NCI-H1436 treated with DMSO at 0.1 percent for 48 hours (cell line): ENCODE measurements at places on chromosomes 2 and 18.
A peak's percentile ranks its signal among the peaks of the same experiment; 100 is the strongest.

DNA sequence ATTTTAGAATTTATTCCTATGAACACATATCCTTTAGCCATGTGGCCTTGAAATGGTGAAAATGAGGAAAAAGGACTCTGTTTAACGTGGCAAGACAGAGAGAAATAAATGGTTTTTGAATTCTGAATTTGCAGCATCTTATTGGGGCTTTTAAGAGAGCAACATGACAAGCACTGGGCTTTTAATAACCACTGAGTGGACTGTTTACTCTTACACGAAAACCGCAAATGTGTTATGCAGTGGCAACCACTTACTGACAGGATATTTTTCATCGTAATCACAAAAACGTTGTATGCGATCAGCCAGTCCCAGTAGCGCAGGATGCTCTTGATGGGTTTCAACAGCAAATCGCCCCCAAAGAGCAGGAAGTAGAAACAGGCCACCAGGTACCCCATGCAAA, 226.6 kb downstream of the NAPG start:
- DNase-seq = no peak

- DNase-seq = peak; percentile 78
Measured at GRCh38 chr2:218962859-218963492, 3.5 kb downstream of the CDK5R2 start.

DNA sequence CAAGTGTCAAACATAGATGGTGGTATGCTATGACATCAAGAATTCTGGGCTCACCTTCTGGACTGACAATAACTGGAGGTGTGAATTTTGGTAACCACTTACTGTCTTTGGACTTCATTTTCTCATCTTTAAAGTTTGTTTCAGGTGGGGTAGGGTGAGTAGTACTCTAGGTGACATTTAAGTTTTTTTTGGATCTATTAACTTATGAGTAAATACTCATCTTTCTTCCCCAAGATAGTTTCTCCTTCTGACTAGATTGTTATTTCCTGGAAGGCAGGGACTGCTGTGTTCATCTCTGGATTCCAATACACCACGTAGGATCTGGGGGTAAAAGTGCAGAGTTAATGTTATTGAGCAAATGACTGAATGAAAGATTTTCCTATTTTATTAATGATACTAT, 55.9 kb downstream of the ICOS start:
- no peak for DNase-seq

GRCh38 chr2:143615562-143615961, 486.3 kb downstream of the ARHGAP15 start:
- no peak for DNase-seq

DNA sequence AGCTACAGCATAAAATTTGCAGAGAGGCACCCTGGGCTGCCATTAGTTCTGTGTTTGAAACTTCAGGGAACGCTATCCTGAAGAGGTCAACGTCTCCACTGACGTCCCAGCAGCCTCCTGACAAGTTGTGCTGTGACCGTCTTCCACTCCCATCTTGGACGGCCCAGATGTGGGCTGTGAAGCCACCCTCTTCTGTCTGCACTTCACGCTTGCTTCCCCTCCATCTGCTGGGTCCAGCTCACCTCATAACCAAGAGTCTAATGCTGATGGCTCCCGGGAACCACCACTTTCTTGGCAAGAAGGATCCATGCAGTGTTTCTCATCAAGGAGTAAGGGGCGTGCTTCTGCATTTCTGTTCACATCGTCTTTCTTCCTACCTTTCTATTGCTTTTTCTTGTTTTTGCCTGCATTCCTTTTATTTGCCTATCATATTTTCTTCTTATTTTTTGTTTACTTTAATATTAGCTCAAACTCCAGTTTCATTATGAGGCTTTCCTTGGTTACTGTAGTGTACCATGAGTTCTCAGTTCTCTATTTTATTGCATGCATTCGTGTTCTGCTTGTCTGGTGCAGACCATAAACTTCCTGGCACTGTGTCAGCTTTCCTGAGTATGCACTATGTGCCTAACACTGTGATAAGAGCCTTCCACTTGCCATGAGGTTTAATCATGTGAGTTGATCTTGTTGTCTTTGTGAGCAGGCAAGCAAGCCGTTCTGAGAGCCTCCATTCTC, 631.8 kb upstream of the RAB6C start:
- DNase-seq = no peak

- DNase-seq = peak; percentile 52
Measured at GRCh38 chr18:47748847-47749599, 181.4 kb downstream of the SMAD2 start.

DNA sequence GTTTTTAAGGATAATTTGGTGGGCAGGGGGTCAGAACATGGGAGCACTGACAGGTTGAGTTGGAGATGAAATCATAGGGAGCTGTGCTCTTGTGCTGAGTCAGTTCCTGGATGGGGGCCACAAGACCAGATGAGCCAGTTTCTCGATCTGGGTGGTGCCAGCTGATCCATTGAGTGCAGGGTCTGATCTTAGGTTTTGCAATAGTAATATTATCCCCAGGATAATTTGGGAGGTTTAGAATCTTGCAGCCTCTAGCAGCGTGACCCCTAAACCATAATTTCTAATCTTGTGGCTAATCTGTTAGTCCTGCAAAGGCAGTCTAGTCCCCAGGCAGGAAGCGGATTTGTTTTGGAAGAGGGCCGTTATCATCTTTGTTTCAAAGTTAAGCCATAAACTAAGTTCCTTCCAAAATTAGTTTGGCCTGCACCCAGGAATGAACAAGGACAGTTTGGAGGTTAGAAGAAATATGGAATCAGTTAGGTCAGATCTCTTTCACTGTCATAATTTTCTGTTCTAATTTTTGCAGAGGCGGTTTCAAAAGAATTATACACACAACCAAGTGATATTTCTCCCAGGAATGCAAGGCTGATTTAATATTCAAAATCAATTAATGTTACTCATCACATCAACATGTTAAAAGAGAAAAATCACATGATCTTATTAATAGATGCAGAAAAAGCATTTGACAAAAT, 23.0 kb downstream of the DBI start:
- DNase-seq = no peak

DNA sequence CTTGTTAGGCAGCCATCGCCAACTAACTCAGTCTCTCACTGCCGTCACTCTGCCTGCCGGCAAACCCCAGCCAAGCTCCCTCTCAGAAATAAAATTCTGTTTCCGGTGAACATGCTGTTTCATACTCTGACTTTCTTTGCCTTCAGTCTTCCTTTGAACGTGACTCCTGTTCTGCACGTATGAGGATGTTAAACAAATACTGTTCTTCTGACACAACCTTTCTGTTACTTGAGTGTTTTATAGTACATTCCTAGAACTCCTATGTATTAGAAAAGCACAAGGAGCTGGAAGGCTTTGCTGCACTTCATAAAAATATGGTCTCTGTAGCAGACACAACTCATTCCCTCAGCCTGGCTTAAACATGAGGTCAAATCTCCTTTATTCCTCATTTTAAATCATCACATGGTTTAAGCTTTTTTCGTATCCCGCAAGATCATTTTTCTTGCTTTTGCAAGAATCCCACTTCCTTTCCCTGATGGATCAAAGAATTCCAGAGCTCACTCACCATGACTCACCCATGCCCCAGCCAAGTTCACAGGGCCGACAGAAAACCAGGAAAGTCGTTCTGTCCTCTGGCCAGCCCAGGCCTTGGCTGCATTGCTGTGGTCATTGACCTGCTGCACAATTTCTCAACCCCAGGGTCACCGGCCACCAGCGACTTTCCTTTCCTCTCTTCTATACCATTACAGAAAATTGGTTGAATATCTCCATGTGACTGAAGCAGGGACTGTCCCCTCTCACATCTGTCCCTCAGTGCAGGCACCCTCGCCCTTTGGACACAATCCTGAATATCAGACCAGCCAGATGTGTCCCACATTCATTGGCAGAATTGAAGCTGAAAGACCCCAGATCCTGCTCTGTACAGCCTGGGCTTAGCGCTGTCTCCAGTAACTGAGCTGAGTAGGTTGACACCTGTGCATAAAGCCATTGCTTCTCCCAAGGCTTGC, 183.1 kb upstream of the ARL4C start:
- no peak for DNase-seq

- DNase-seq = no peak
Measured at GRCh38 chr2:43328832-43329231, 102.4 kb upstream of the ZFP36L2 start.

- DNase-seq = no peak
Measured at GRCh38 chr2:70994009-70994698, 519 bp downstream of the TEX261 start.

GRCh38 chr18:23357996-23358594, 95.0 kb upstream of the RIOK3 start:
- no peak for DNase-seq

DNA sequence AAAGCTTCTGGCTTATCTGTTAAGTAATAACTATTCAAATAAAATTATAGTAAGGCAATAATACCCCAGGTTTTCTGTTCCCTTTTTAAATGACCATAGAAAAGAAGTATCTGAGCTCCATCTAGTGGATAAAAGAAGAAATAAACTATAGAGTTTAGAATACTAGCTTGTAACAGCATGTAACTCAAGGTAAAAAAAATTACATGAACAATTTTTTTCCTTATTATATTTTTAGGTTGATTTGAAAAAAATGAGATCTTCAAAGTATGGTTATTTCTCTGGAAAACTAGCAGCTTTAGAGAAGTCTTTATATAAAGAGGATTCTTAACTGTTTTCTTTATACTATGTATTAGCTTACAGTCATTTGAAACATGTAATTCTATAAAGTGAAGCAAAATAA, 58.1 kb downstream of the NCKAP1 start:
- peak; percentile 52 for DNase-seq

- DNase-seq = no peak
Measured at GRCh38 chr2:24730481-24730880, 62.7 kb downstream of the PTRHD1 start.

DNA sequence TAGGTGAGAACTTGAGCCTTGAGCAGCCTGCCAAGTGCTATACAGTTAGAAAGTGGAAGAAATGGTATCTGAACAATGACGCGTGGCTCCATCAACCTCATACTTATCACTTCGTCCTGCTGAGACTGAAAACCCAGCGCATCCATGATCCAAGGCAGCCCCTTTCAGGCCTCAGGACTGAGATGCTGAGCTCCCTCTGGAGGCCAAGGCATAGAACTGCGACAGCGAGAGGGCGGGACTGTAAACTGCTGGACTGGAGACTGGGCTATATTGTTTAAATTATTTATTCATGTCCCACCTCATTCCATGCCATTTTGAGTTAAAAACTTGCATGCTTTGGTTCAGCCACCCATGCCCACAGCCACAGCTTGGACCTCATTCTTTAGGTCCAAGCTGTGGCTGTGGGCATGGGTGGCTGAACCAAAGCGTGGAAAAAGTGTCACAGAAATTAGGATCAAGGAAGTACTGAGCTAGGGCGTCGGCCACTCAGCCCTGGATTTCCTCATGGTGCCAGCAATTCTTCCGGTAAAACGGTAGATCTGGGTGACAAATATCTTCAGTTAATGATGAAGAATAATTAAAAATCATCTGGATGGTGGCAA, 195.5 kb downstream of the L3MBTL4 start:
- no peak for DNase-seq

- DNase-seq = no peak
Measured at GRCh38 chr2:119174993-119175347, 16.4 kb upstream of the C1QL2 start.

- no peak for DNase-seq
Measured at GRCh38 chr2:24179683-24180082, 4.8 kb downstream of the FAM228A start.

GRCh38 chr2:178990533-178991241, 59.2 kb downstream of the CCDC141 start:
- no peak for DNase-seq

- DNase-seq = no peak
Measured at GRCh38 chr18:25705650-25706049, 353.7 kb upstream of the ZNF521 start.

- no peak for DNase-seq
Measured at GRCh38 chr2:113169002-113169530, 4.7 kb upstream of the PSD4 start.

DNA sequence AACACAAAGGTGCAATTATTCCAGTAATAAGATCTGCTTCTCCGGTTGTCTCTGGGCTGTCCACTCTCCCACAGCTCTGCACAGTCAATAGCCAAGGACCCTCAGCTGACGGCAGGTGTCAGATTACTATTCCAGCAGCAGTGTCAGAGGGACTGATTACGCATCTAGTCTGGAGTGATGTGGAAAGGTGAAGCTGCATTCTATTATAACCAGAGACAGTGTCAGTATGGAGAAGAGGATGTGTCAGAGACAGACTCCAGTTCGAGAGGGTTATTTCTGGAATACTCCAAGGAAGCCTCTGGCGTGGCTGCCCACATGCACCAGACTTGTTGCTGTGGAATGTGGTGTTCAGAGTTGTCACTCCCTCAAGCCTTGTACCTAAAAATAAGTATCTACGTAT, 163.6 kb upstream of the TMEM200C start:
- DNase-seq = no peak

DNA sequence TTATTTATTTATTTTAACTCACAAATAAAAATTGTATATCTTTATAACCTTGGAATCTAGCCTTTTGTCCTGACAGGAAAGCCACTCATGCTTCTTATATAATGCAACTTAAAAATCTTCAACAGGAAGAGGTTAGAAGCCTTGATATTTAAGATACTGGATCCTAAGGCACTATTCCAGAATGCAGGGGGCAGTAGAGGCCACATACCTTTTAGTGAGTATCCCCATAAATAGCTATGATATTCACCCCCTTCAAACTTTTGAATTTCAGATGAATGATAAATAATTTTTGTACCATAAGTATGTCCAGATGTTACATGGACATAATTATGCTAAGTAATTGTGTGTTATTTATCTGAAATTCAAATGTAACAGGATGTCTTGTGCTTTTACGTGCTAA, 592.7 kb upstream of the VRK2 start:
- no peak for DNase-seq

DNA sequence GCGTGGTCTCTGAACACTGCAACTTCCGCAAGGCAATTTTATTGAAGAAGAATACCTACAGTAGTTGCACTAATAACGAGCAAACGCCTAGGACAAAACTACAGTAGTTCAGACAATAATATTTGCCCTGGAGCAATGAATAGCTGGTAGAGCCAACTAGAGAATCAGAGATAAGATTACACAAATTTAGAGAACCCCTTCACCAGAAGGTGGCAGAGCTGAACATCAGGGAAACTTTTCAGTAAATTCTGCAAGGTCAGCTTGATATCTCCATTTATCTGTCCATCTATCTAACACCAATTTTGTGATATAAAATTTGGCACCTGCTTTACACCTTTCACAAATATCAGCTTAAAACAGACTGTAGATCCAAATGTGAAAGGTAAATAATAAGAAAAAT, 43.8 kb downstream of the CDH19 start:
- DNase-seq = peak; percentile 21
